ENCODE measurements at places on chromosomes 2 and 18.
A peak's percentile ranks its signal among the peaks of the same experiment; 100 is the strongest.

GRCh38 chr2:171490577-171490976, 31.7 kb upstream of the CYBRD1 start:
- DNase-seq = no peak

- DNase-seq = no peak
Measured at GRCh38 chr2:108460345-108461037, 11.5 kb downstream of the GCC2 start.

DNA sequence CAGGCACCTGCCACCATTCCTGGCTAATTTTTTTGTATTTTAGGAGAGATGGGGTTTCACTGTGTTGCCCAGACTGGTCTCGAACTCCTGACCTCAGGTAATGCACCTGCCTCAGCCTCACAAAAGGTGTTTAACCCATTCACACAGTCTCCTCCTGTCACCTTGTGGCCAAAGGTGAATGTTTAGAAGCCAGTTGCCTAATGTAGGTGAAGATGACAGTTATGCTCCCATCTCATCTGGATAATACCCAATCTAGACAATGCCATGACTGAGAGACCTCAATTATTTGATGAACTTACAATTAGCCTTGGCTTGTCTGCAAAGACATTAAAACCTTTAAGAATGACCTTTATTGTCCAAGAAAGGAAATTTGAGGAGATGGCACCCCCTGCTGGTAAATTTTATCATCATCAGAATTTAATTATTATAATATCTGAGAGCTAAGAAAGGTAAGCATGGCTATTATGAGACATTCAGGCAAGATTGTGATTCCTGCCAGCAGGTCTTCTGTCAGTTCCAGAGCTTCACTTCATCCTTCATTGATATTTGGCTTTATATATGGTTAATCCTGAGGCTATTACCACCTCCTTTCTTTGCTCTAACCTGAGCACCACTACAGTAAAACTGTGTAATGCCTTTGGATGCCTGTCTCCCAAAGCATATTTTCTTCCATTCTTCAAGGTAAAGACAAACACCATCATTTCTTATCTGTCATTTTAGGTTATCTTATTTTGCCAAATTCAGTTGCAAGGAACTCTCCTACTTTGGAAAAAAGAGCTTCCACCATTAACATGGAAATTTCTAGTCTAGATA, 117.6 kb downstream of the FAM124B start:
- peak; percentile 17 for DNase-seq

DNA sequence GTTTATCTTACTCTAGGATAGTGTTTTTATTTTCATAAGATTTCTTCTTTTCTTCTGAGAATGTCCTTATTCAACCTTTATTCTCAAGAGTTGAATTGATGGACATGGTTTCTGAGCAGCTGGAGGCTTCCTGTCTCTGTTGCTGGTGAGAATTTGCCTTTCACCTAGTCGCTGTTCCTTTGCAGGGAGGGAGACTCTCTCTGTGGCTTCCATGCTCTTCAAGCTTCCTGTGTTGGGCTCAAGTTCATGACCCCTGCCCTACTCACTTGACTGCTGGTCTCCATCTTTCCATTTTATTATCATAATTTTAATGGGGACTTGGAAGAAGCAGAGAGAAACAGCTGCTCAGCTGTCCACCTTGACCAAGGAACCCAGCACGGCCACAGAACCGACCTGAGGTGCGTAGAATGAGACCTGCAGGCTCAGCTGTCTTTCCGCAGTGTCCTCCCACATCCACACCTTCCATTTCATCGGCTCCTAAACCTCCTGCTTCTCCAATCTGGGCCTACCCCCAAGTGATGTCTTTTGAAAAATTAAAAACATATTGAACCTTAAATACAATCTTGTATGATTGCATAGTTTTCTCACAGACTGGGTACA, 24.2 kb downstream of the TMEM18 start:
- DNase-seq = no peak

- peak; percentile 12 for DNase-seq
Measured at GRCh38 chr2:113357071-113357470, 78.3 kb upstream of the PAX8 start.

DNA sequence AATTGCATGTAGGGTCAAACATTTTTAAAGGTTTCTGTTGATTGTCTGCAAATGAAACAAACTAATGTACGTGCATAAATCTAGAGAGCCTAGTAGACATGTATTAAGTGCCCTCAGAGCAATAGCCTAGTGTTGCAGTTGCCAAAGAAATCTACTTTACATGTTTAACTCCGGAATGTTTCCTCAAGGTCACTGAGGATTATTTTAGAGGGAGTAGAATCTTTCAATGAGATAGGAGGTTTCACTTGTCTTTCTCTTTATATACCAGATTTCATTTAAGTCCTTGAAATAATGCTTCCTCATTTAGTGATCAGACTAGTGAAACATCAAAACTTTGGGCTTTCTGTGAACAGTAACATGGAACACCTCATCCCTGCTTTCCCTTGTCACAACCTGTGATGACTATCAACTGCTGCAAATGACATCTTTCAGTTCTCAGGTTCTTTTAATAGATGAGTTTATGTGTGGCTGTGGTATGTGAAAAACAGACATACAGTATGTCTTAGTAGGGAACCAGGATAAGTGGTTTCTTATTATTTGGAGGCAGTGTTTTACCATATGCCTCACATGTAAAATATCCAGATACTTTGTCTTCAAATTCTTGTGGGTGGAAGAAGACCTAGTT, 5.5 kb downstream of the UBE2E3 start:
- DNase-seq = no peak

GRCh38 chr18:22020127-22020866, 149.1 kb upstream of the GATA6 start:
- no peak for DNase-seq

DNA sequence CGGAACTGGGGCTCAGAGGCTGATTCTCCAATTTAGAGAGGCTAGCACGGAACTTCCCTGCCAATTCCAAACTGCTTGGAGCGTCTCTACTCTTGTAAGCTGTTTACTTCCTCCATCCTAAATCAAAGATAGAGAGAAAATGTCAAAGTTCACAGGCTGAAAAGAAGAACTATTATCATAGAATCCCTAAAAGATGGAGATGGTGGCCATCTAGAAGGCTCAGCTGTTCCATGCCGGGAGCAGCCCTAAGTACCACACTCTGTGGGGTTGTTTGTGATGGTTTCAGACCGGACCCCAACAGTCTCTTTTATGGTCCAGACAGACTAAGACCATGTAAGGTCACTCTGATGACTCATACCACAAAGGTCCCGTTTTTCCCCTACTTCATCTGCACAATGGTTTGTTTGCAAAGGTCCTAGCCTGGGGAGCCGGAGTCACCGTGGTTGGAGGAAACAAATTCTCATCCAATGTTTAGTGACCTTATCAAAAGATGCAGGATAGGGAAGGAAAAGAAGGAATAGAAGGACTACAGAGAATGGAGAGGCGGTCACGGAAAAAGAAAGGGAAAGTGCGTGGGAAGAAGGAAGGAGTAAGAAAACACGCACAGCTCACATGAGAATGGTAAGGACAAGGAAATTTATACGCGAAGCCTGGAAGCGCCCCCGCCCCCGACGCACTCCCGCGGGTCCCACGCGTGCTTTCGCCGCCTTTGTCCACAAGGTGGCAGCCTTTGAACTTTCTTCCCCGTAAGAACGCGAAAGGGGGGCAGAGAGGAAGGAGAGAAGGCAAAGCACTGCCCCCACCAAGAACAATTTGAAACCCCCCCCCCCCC, 453 bp upstream of the ANTXR1 start:
- DNase-seq = peak; percentile 51

GRCh38 chr2:63692002-63692606, 103.3 kb downstream of the MDH1 start:
- peak; percentile 30 for DNase-seq

- DNase-seq = no peak
Measured at GRCh38 chr18:54830866-54831265, 2.6 kb downstream of the RAB27B start.

DNA sequence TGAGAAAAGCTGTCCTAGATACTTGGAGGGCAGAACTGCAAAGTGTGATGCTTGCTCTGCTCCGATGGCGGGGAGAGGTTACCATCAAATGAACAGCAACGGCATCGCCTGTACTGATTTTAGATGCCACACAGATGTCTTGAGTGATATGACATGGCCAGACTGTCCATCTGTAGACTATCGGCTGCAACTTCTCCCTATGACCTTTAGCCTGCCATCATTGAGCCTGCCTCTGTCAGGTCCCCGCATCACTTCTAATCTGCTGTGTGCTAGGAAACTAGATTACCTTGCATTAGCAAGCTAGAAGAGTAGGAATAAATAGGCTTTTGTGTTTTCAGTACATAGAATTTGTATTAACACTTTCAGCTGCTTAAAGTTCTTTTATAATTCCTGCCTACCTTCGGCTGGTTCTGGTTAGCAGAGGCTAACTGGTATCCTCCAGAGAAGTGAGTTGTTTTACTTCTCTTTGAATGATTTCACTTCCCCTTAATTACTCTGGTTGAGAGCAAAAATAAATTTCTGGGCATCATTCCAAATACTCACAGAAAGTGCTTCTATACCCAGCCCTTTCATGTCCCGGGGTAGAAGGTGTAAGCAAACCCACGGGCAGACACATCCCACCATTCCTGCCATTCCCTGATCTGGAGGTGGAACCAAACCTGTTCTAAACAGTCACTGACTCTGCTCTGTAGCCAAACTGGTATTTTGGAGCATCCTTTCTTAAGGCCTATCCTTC, 24.0 kb downstream of the GAREM2 start:
- no peak for DNase-seq

DNA sequence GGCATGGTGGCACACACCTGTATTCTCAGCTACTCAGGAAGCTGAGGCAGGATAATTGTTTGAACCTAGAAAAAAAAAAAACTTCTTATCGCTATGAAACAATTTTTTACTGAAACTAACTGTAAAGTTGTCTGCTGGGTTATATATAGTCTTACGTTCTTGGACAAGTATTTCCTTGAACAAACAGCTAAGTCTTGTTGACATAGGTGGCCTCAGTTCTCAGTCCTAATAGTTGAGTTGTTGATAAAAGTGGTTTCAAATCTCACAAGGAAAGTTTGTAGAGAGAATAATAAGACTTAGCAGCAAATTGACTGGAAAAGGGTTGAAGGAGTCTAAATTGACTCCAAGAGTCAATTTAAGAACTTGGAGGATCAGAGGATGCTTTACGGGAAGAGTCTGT, 166.5 kb upstream of the KCNJ3 start:
- DNase-seq = no peak

DNA sequence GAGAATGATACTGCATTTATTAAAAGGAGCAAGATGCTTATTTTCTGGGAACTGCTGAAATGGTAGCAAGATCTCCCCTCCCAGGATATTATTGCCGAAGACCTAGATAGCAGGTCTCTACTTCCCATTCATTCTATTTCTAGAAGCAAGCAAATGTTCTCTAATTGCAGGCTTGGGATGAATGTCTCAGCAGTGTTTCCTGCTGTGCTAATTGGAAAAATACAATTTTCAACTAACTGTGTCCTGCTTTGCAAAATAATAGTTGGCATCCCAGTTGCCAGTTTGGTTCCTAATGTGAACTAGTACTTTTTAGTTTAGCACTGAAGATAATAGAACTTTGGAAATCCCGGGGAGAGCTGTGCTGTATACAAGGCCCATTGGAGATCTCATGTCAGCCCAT, 26.1 kb downstream of the SLC20A1 start:
- DNase-seq = no peak

DNA sequence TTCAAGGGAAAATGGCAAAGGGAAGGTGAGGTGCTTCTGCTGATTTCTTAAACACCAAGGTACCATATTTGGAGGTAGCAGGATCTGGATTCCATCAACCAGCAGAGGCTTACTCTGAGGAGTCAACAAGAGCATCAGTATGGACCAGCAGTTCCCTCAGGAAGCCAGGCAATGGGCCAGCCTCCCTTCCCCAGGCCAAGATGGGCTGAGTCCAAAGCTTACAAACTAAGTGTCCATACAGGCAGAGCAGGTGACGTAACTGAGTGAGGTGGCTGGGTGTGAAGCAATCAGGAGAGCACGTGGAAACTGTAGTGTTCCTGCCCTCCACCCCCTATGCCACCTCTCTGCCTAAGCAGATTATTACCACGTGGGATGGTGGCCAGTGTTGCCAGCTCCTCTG, 134.2 kb upstream of the HNRNPA3 start:
- no peak for DNase-seq

DNA sequence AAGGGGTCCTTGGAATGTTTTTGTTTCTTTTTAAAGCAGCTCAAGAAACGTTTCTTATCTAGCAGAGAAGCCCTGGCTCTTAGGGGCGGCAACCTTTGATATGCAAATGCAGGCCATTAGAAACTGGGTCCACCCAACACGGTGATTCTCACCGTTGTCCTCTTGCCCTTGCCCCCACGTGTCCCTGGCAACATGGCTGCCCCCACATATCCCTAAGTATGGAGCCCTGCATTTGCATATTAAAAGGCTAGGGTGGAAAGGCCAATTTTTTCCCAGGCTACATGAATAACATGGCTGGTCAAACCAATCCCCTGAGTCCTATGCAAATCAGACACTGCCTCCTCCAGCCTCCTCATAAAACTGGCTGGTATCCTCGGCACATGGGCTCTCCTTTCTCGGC, 230.1 kb upstream of the SPOPL start:
- no peak for DNase-seq

DNA sequence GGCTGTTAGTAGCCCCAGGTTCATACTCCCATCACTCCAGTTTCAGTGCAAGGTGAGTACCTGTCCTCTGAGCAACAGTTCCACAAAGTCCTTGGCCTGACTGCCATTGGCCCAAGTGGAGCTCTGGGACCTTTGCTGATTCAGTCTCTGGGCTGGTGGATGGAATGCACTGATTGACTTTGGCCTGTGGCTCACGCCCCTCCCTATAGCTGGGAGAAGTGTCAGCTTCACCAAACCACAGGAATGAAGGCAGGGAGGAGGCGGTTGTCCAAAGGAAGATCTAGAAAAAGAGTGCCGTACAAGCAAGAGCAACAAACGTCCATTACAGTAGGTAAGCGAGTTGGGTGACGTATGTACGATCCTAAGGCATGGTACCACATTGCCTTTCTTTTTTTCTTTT, 34.0 kb downstream of the QPCT start:
- no peak for DNase-seq

Measured in activated CD8-positive, alpha-beta T cell treated with anti-CD3 and anti-CD28 coated beads for 36 hours (primary cell).